ENCODE measurements at places on chromosomes 3 and 15.

DNA sequence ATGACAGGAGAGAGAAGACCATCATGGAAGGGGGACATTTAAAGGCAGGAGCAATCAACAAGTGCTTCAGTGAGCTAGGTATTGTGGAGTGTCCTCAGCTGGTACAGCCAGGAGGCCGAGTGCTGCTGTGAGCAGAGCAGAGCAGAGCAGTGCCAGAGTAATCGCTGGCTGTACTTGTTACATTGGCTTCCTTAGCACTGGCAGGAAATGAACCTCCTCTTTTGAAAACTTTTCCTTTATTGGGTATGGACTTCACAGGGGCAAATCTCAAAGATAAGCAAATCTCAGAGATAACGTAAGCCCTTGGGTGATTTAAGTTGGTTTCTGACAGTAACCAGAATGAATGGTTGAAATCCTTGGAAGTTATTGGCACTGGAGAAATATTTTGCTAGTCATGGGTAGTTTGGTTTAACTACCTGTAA is 2.1 kb downstream of the SH3GL3 start:
- DNase-seq, result no peak

DNA sequence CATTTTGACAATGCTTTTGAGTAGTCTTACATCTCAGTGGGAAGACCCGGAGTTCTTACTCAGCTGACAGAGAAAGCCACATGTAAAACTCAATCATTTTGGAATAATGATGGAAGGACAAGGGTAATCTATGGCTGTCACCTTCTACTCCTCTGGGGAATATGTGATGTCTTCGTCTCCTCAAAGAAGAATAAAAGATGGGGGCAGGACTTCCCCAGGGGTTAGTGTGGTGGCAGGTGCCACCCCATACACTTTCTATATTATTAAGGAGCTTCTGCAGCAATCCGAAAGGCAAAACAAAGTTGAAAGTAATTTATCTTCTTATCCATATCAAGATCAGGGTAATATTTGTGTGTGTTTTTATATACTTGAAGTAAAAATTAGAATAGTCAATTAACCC is 180.4 kb upstream of the TOPAZ1 start:
- no peak for DNase-seq

GRCh38 chr3:107242579-107242978 is 134.7 kb upstream of the CCDC54 start:
- no peak for DNase-seq

DNA sequence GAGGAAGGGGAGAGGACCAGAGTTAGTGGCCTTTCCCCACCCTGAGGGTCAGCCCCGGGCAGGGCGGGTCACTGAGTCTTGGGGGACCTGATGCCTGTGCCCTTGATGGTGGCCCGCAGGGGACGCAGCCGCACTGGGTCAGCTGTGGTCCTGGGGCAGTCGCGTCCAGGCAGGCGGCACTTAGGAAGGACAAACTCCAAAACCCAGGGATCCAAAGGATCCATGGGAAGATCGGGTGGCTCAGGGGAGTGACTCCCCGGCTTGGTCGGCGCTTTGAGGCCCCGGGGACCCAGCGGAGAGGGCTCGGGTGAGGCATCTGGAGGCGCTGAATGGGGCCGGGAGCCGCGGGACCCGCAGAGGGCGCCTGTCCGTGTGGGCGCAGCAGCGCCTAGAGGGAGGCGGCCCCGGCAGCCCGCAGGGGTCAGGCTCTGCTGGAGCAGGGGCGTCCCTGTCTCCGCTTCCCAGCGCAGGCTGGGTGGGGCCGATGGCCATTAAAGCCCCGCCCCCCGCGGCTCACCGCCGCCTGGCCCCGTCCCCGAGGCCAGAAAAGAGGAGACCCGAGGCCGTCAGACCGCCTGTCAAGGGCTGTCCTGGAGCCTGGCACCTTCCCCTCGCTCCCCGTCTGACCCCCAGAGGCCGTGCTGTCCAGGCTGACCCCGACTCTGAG is 17.5 kb downstream of the CIDEC start:
- no peak for DNase-seq

DNA sequence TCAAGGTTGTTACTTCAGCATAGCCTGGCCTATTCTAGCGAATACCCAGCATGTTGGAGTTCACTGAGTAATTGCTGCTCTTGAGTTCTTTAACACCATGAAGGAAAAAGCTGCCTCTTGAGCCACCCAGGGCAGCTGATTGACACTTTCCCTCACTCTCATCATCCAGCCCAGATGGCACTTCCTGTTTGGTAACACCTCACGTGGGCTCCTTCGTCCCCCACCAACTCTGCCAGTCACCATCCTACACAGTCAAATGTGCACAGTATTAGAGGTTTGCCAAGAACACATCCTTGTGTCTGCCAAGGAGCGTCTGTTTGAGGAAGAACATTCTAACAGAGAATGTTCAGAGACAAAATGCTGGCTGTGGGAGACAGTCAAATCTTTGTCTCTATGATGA is 266.3 kb downstream of the RPLP1 start:
- no peak for DNase-seq

GRCh38 chr15:74782259-74783071 is 585 bp downstream of the CSK start:
- DNase-seq, result peak; percentile 59

DNA sequence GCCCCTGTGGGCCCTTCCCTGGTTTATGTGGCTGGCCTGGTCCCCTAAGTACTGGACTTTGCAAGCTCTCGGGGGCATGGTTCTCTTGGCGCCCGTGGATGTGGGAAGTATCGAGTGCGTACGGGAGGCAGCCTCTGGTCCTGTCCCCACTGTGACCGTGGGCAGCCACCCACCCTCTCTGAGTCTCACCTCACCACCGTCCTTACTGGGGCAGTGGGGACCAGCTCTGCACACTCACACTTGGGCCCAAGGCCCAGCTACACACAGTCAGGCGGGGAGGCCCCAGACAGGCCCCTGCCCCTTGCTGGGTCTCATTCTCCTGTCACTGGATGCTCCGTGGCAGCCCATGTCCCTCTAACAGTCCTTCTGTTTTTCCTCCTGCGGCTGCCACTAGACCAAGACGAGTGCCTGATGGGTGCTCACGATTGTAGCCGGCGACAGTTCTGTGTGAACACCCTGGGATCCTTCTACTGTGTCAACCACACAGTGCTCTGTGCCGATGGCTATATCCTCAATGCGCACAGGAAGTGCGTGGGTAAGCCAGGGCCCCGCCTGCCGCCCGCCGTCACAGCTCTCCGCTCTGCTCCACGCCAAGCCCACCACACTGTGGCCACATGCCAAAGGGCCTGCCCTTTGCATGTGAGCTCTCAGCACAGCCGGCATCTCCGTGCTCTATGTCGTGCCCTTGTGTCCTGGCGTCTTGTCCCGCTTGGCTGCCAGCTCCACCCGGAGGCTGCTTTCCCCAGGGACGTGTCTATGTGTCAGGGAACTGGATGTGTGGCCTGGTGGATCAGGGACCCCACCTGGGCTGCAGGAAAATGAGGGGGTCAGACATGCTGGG is 72.7 kb downstream of the FBLN2 start:
- DNase-seq, result no peak

DNA sequence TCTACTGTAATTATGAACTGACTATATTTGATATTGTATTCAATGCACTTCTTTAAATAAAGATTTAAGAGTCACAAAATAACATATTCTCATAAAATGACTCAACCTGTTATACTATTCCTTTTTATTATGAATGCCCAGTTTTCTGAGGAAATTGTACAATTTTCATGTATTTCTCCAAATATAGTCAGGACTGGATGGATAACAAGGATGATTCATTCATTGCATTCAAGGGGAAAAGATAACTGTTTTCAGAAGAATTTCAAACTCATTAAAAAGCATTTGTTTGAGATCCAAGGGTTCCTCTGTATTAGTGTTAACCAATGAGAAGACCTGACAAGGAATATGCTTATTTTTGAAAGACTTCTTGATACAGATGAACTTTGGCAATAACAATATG is 163.7 kb downstream of the MEIS2 start:
- DNase-seq, result no peak

- DNase-seq, result no peak
These were observed 190.8 kb downstream of the FHIT start for GRCh38 chr3:61060411-61060861.

DNA sequence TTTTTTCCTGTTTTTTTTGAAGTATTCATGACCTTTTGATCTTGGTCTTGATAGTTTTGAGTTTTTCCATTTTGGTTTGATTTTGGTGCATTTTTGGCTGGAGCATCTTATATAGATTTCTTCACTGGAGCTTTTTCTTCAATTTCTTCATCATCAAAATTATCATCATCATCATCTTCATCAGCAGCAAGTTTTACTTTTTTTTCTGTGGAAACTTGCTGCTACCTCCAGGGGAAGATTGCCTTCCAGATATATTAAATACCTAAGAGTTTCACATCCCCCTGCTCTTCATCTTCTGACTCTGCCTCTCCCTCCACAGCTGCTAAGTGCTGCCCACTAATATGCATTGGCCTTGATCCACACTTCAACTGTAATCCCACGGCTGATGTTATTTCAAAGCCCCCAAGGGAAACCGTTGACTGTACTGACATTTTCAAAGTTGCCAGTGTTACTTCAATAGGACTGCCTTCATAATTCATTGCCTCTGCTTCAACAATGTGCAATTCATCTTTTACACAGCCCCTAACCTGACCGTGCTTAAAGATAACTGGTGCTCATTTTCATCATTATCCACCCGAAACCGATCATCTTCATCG is 151.7 kb downstream of the NR1D2 start:
- DNase-seq, result no peak

DNA sequence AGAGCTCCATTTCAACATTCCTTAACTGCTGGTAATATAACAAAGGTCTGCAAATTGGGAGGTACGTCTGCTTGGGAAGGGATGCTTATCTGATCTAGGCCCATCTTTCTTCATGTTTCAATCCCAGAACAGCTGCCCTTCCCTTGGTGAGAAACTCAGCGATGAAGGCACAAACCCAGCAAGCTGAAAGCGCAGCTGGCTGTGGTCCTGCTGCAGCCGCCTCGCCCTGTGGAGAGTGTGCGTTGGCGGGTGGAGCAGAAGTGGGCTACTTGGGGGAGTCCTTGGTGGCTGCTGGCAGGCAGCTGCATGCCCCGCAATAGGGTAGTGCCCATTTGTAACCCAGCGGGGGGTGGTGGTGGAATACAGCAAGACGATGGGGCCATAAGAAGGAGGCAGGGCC is 160.6 kb upstream of the WNT5A start:
- no peak for DNase-seq

- DNase-seq, result no peak
These were observed 171.8 kb upstream of the CDIN1 start for GRCh38 chr15:36407647-36408046.

DNA sequence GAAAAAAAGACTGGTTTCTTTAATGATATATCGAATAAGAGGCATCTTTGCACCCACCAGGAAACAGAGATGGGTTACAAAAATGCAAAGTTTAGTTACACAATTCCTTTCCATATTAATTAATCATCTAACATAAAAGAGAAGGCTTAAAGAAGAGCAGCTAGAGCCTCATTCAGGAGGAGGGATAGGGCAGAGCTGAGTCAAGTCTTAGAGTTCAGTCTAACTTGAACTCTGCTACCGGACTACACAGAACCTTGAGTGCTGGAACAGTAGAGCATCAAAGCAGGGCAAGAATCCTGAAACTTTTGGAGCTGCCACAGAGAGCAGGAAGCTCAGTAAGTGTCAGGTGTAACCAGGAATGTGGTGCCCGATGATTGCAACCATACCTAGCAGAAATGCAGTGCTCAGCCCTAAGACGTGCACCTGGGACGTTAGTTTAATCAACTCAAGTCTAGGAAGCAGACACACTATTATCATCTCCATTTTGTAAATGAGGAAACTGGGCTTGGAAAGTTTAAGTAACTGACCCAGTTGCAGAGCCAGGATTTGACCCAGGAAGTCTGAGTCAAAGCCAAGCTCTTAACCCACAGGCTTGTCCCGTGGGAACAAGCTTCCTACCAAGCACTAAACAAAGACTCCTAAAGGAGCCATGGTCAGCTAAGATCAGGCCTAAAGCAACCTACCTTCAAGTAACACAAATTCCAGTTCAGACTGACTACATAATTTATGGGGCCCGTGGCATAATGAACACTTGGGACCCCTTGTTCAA is 187.4 kb downstream of the FOXP1 start:
- no peak for DNase-seq

GRCh38 chr3:182115328-182116015 is 403.7 kb downstream of the SOX2 start:
- DNase-seq, result no peak

GRCh38 chr3:105093371-105094252 is 273.1 kb upstream of the ALCAM start:
- DNase-seq, result no peak

DNA sequence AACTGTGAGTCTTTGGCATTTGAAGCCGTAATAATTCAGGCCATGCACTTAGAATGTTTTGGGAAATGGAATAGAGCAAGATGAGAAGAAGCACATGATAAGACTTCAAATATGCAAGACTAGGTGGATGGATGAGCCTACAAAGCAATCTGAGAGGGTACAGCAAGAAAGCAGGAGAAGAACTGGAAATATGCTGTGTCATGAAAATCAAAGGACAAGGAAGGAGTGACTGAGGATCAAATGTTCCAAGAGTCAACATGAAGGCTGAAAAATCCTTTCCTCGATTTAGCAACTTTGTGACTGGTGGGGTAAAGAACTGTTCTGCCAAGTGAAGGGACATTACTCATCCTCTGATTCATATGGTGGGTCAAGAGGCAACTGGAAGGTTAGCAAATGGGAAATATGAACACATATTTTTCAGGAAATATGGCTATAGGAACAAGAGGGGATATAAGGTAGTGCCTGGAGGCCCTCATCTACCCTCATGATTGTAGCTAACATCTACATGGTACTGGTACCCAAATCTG is 803.7 kb upstream of the ARRDC4 start:
- no peak for DNase-seq

DNA sequence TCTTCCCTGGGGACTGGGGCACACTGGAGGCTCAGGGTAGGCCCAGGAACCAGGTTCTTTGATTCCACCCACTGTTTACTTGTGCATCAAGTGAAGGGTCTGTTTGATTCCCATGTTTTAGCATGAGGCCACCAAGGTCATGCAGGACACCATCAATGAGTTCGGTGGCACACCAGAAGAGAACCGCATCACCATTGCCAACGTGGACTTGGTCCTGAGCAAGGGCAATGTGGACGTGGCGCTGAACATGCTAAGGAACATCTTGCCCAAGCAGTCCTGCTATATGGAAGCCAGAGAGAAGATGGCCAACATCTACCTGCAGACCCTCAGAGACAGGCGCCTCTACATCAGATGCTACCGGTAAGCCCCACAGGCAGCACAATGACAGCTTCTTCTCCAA is 21.5 kb downstream of the TTC21A start:
- no peak for DNase-seq

GRCh38 chr3:63951492-63952247 is 39.5 kb upstream of the SCAANT1 start:
- DNase-seq, result no peak

GRCh38 chr15:39211108-39211979 is 369.5 kb upstream of the THBS1 start:
- no peak for DNase-seq

GRCh38 chr3:111967068-111967467 is 11.8 kb upstream of the ABHD10 start:
- no peak for DNase-seq

GRCh38 chr3:197737749-197738462 is 1.2 kb upstream of the RUBCN start:
- no peak for DNase-seq

- DNase-seq, result no peak
These were observed 181.7 kb downstream of the LPP start for GRCh38 chr3:188335656-188336055.

- DNase-seq, result no peak
These were observed 5.1 kb downstream of the SLC38A3 start for GRCh38 chr3:50210176-50210509.

GRCh38 chr3:76367281-76367680 is 581.9 kb upstream of the ZNF717 start:
- no peak for DNase-seq

- DNase-seq, result no peak
These were observed 52.3 kb downstream of the NCEH1 start for GRCh38 chr3:172658344-172659245.

GRCh38 chr3:42133500-42134298 is 42.5 kb downstream of the TRAK1 start:
- no peak for DNase-seq

Data from activated effector memory CD4-positive, alpha-beta T cell treated with Interleukin-2 at 50 U/mL for 16 hours (primary cell).